ENCODE measurements at places on chromosomes 1 and 21.

- DNase-seq = no peak
These were observed 52.0 kb downstream of the OLIG1 start for GRCh38 chr21:33121715-33122475.

DNA sequence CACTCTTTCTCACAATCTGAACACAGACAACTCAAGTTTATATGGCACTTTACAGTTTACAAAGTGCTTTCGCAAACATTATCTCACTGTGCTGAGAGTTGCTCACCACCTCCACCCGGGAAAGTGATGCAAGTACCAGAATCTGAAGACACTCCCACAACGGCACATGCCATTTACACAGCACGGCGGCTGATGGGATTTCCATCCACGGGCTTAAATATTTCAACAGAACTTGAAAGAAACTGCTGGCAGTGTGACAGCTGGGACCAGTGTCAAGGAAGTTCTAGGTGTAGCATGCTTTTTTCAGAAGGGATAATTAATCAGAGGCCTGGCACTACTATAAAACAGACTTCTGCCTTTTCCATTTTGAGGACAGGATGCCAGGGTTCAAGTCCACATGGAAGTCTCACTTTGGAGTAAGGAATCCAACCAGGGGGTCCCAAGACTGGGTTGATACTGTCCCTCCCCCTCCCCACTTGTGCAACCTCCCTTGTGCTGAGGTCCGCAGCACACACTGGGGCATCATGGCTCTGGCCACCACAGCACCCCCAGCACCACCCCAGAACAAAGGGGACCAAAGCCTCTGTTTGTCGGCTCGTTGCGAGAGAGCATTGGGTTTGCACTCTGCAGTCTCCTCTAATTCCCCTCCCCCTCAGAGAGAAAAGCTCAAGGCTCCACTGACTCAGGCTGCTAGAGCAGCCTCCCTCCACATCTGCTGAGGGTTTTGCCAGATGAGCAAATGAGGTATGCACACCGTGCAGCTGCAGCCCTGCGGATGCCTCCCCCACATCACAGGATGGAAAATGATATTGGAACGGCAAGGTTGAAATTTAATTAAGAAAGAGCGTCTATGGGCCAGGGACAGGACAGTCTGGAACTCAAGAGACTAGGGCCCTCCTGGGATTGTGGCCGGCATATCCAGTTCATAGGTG lies 154.9 kb downstream of the TGFBR3 start:
- DNase-seq = no peak

- no peak for DNase-seq
These were observed 8.9 kb downstream of the LYST start for GRCh38 chr1:235857756-235858155.

DNA sequence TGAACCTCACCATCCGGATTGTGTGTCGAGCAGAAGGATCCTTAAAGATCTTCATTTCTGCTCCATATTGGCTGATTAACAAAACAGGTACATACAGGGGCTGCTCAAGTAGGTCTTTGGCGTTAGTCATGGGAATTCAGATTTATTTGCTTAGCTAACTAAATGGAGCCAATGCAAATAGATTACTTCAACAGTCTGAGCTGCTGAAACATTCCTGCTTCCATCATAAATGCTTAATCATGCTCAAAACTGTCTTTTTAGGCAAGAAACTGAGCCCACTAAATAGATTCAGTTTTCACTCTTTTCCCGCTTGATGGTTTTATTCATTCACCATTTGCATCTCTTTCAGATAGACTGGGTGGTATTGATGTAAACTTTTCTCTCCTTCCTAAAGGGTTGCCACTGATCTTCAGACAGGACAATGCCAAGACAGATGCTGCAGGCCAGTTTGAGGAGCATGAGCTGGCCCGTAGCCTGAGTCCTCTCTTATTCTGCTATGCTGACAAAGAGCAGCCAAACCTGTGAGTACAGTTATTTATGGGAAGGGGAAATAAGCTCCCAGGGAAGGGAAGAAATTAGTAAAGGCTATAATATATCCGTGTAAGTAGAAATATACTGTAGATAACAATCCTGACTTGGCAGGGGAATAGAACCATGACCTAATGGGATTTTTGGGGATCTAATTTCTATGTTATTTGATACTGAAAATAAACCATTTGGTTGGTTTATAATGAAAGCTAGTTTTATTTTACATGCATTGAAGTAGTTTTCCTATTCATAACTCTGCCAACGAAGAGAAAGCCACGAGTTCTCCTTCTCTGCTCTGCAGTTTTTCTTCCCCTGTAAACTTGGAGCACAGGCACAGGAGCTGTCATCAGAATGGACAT lies 126.4 kb downstream of the VPS13D start:
- no peak for DNase-seq

DNA sequence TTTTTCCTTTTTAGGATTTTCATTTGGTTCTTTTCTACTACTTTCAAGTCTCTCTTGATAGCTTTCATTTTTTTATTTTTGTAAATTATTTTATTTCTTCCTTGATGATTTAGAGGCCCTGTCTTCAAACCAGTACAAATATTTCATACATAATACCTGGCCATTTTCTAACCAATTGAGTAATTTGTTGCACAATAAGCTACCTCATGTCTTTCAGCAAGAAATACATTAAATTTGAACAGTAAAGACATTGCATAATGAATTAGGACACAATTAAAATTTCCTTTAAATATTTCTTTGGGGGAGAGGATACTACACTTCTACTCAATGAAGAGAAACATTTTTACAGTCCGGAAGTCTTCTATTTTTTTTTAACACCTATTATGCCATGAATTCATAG lies 15.6 kb upstream of the COL9A2 start:
- DNase-seq = no peak

- no peak for DNase-seq
These were observed 34.5 kb downstream of the EBNA1BP2 start for GRCh38 chr1:43137445-43138052.

- no peak for DNase-seq
These were observed 130.4 kb downstream of the LHX4 start for GRCh38 chr1:180360333-180361075.

DNA sequence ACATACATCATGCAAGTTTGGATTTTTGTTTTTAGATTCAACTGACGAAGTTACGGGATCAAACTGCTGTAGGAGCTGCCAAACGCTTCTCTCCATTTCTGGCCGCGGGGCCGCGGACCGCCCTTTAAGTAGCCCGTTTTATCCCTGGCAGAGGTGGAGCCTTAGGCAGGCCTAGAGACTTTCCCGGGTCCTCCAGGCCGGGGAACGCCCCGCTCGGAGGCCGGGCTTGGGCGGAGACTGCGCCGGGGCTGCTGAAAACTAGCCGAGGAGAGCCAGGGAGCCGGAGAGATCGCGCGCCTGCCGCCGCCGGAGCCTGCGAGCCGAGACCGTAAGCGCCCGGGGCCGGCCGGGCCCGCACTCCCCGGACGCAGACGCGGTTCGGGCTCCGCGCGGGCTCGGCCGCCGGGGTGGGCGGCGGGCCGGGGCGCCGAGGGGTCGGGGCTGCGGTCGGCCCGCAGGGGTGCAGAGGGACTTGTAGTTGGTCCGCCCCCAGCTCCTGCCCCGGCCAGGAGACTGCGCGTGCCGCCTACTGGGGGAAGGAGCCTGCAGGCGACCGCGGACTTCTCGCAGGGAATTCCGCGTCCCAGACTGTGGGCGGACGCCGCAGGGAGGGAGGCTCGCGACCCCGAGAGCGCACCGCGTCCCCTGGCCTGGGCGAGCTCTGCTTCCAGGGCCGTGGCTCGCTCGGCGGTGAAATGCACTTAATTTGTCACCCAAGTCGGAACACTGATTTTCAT lies at the start of gene EPHX1:
Gene EPHX1, plus strand, starts transcription at position 283 of the 737 bp plus-strand sequence. CDS start 18,606 bp downstream, outside the sequence.
- peak; percentile 72 for DNase-seq

- DNase-seq = no peak
These were observed 12.4 kb downstream of the SLC2A1 start for GRCh38 chr1:42946120-42946898.

DNA sequence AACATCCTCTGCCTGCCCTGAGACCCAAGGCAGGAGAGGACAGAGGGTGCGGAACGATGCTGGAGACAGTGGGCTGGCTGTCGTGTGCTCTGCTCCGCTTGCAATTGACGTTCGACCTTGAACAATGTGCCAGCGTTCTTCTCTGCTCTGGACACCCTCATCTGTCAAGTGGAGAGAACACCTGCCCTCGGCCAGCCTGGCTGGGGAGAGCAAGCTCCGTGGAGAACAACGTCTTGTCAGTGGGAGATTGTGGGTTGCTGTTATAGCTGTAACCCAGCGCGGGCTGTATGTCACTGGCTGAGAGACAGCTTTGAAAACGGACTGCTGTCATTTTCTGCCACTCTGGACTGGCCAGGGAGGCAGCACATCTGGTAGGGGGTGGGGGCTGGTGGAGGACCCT lies 14.7 kb downstream of the KIAA1614 start:
- DNase-seq = no peak

All from stimulated activated CD4-positive, alpha-beta T cell treated with anti-CD3 and anti-CD28 coated beads, TNF-alpha, amount 100 ng/mL, for 48 hours (primary cell).